Activated CD4-positive, CD25-positive, alpha-beta regulatory T cell treated with anti-CD3 and anti-CD28 coated beads, Interleukin-2, amount 50 U/mL, for 16 hours (primary cell): ENCODE measurements at places on chromosomes 3 and 15.

GRCh38 chr15:31843426-31844055 is 186.8 kb upstream of the CHRNA7 start:
- DNase-seq = no peak

GRCh38 chr15:94094310-94094709 is 137.1 kb upstream of the MCTP2 start:
- DNase-seq = no peak

DNA sequence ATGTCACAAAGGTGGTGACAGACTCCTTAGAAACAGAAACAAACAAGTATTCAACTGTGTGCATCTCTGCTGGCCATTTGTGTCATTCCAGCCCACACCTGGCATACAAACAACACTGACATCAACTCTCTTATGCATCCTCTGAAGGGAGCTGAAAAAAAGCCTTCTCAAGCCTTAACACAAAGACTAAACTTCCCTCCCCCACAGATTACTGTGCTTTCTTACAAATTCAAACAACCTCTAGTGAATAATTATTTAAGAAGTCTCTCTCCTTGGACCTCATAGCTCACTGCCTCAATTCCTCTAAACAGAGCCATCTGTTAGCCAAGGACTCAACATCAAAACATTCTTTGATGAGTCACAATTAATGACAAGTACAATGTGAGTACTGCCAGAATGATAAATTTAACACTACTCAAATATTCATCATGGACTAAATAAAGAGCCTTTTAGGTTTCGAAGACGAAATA is 132.1 kb downstream of the WDR76 start:
- no peak for DNase-seq

DNA sequence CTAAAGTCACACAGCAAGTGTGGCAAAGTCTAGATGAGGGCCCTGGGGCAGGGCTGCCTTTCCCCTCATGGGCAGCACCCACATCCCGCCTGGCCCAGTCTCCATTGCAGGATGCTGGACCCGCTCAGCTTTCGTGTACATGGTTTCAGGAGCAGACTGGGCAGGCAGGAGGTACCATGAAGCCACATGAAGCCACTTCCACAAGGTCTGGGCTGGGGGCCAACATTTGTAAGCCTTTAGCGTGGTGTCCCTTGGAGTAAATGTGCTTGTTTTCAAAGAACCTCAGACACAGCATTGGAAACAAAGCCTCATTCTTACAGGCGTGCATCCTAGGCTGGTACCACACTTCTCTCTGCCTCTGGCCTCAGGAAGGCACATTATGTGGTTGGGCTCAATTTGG is 34.5 kb downstream of the UMPS start:
- no peak for DNase-seq

DNA sequence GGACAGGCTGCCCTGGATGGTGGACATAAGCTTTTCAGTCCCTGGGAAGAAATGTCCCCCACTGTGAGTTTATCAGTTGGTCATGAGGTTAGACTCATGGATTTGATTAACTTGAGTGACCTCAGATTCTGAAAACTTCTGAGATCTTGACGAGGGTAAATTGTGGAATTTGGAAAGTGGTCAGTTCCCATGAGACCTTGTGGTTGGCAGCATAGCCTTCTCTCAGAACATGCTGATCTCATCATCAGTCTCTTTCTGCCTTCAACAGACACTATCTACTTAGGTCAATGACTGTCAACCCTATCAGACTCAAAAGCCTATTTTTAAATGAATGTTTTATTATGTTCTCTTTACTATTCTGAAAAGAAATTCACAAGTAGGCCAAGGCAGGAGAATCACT is 45.6 kb upstream of the NDUFB4 start:
- DNase-seq = no peak

DNA sequence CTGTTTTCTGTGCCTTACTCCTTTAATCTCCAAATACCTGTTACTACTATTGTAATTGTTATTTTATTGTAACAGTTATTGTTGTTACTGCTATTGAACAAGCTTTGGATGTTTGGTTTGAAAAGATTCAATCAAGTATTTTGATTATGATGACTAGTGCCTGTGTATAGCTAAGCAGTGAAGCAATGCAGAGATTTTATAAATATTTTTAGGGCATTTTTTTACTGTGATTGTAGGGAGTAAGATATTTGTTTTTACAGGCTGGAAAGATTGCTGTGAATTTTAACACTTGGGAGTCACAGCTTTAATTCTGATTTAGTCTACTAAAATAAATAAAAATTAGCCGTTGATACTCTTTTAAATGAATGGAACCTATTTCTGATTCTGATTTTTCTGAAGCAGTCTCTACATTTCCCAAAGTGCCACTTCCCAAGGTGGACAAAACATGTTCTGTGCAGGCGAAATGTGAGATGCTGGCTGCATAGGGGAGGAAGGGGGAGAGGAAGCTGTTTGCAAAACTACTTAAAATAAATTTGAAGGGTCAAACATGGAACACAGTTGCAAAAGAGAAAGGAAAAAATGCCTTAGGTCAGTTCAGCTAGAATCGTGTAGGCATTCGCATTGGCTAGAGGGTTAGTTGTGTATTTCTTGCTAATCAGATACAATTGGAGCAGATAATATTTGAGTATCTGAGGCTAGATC is 25.7 kb downstream of the EEFSEC start:
- DNase-seq = no peak

DNA sequence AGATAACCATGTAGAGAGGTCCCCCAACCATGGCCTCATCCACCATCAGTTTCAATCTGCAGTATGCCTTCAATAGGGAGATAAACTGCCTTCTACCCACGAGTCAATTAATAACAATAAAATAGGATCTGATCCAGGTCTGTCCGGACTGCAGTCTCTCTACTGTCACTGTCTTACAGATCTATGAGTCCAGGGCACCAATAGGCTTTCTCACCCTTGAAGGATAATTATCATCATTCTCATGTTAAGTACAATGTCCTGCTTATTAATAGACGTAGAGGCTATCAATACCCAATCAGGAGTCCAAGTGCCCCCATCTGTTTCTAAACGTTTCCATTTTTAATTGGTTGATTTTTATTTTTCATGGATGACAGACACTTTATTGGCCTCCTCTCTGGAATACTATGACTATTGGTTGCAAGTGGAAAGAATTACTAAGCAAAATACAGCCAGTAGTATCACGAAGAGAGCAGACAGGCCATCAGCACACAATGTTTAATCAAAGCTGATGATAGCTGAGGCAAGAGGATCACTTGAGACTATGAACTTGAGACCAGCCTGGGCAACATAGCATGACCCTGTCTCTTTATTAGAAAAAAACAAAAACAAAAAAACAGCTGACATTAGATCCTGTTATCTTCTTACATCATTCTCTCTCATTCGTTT is 480.7 kb downstream of the MAGI1 start:
- DNase-seq = no peak

DNA sequence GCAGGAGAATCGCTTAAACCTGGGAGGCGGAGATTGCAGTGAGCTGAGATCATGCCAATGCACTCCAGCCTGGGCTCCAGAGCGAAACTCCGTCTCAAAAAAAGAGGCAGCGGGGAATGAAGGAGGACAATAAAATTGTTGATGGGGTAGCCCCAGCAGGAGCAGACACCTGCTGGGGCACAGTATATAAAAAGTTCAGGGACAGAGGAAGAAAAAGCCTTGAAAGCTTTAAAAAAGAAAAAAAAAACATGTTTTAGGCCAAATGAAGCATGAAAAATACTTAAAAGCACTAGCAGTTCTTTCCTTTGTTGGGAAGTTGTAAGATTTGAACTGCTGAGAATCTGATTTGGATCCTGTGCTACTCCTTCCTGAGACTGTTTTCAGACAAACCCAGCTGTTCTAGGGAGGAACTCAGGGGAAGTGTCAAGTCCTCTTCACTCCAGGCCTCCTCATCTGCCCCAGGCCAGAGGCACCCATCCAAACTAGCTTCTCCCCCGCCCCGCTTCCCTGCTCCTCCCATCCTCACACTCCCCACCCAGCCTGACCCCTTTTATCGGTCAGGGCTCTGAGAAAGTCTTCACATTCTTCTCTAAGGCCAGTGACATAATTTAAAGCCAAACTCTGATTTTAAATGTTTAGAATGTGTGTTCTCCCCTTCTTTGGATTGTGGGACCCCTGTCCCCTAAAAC is 4.9 kb downstream of the IL17RD start:
- DNase-seq = no peak

GRCh38 chr3:136173939-136174490 is 22.1 kb downstream of the MSL2 start:
- DNase-seq = no peak

GRCh38 chr15:48253172-48253571 is 47.1 kb downstream of the SLC12A1 start:
- DNase-seq = no peak

DNA sequence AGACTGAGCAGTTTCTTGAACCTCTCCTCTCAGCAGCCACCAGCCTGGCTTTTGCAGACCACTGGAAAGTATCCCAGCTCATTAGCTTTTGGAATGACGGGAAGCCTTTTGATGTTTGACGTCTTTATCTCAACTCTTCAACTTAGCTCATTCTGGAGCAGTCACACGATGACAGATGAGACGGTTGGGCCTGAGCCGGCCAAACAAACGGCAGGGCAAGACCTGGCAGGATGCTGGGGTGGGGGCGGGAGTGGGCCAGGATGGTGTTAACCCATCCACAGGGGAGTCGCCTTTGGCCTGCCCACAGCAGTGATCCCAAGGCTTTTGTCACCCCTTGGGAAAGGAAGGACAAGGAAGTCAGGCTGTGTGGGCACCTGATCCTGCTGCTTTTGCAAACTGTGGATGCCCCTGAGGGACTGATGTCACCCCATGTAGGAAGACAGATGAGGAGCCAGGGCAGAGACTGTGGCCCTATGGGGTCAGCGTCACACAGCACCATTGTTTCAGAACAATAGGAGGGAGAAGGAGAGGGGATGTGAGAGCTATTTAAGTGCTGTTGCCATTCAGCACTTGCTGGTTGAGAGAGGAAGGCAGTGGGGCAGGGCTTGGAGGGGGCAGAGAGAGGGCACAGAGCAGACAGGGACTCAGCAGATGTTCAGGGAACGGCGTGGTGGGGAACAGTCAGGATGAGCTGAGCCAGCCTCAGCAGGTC is 121.9 kb upstream of the CTDSPL start:
- no peak for DNase-seq

GRCh38 chr3:14688525-14688924 is 13.6 kb downstream of the C3orf20 start:
- DNase-seq = no peak

- no peak for DNase-seq
These were observed 180.4 kb downstream of the UACA start for GRCh38 chr15:70583006-70583405.

- no peak for DNase-seq
These were observed 436.0 kb downstream of the AGBL1 start for GRCh38 chr15:86515625-86516024.

DNA sequence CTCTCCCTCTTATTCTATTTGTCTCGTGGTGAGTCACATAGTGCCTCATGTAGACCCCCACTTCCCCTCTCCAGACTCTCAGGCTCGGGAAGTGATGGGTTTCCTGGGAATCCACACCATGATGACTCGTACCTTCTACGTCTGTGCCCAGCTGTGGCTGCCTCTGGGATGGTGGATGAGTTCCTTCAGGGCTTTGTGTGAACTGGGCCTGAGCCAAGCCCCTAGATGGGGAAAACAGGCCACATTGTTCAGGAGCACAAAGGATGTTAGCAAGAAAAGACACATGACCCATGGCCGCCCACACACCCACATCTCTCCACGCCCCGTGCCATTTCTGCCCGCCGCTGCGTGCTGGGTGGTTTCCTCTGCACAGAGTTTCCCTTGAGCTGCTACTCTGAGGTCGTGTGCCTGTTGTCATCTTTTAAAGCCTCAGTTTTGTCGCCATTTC is 10.5 kb downstream of the ISG20 start:
- peak; percentile 46 for DNase-seq

GRCh38 chr3:30649572-30650318 is 43.3 kb downstream of the TGFBR2 start:
- DNase-seq = no peak

DNA sequence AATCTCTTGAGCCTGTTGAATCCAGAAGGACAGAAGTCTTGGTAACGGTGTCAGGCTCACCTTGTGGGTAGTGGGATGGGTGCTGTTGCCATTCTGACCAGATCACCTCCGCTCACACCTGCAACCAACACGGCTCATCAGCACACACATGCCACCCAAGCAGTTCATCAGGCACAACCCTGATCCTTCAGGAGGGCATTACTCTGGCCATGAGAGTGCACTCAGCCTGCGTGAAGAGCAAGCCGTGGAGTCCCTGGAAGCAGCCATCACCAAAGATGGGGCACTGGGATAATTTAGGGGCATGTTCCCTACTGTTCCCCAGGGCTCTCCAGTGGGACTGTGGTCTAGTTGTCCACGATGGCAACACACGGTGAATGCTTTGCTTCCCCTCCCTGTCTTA is 120.5 kb downstream of the SHQ1 start:
- DNase-seq = no peak
